ENCODE measurements at places on chromosomes 5 and 9.

- no peak for DNase-seq
These were observed 14.4 kb upstream of the SLC46A2 start for GRCh38 chr9:112905084-112905483.

GRCh38 chr5:23289162-23289561, 218.2 kb upstream of the PRDM9 start:
- DNase-seq, result no peak

- DNase-seq, result no peak
These were observed 15.5 kb upstream of the MGAT1 start for GRCh38 chr5:180817893-180818674.

GRCh38 chr9:105431424-105432246, 16.2 kb upstream of the FSD1L start:
- DNase-seq, result no peak

DNA sequence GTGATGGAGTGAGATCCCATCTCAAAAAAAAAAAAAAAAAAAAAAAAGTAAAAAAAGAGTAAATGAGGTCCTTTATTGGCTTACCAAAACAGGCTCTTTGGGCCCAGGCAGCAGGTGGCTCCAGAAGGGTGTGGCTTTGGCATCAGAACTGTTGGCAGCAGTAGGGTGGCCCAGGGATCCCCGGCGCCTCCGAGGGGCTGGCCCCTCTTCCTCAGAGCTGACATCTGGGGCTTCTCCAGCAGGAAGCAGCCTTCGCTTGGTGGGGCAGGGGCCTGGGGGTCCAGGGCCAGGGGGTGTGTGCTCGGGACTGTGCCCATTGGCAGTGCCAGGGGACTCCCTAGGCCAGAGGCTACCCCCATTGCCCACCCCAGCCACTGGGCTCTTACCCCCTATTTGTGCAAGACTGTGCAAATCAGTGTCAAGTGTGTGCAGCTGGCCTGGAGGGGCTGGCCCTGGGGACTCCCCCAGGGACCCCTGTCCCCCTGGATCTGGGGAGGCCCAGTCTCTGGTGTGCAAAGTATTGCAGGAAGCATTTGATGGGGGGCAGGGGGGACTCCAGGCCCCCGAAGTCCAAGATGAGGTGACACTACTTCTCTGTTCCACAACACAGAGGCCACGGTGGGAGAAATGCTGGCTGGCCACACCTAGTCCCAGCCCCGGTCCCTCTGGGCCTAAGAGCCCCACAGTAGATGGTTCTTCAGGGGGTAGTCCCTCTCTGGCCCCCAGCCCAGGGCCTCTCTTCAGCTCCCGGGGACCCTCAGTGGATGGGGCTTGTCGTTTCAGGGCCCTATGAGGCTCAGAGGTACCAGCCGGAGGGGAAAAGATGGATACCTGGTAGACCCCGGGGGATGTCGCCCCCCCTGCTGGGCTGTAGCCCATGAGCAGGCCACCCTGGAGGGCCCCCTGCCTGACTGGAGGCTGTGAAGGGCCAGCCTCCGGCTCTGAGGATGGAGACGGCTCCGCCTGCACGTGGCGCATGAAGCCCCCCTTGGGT, 4.7 kb upstream of the STOML2 start:
- no peak for DNase-seq

Measured in activated T-cell treated with anti-CD3 and anti-CD28 coated beads, Interleukin-2, amount 50 U/mL, for 48 hours (primary cell).